Prostate gland (tissue), 2 donors: ENCODE measurements at places on chromosomes 11 and 22. TPM values are rescaled to one million over a fixed set of nuclear protein-coding genes. Genes with fewer than 3 reads are reported as not detected.

DNA sequence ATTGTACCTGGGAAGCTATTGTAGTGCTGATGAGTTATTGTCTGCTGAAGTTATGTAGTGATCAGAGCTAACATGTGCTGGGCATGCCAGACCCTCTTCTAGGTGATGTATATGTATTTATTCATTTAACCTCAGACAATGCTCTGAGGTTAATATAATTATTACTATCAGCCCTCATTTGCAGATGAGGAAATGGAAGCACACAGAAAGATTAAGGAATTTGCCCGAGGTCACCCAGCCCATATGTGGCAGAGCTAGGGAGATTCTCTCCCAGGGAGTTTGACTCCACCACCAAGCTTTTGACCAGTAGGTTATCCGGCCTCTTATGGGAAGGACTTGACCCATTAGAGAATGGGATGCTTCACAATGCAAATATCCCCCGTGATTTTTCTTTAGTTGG, 114.2 kb upstream of the NAV2 start:
- no peak for DNase-seq

DNA sequence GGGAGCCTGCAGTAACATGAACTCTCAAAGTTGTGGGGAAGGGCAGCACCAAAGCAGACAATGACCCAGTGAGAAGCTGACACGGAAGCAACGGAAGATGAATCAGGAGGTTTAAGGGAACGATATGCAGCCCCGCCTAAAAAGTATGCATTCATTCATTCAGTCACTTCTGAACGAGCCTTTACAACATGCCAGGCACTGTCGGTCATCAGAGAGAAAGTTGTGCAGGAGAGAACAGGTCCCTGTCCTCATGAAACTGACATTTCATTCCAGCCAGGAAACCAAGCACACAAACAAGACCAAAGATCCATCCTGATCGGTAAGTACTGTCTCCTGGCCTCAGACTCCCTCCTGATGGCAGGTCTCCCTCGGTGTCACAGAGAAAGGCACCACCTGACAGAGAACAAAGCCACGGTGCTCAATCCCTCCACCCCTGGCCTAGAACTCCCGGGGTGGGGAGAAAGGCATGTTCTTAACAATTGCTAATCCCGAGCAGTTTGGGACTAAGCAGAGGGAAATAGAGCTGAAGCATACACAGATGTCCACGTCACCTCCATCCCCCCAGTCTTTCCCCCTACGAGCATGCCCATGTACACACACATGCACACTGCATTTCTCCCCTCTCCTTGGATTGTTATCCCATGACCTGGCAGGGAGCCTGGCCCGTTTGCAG, 49.3 kb downstream of the LRFN4 start:
- DNase-seq, result no peak

The CAT gene
- total RNA-seq, result 167 TPM

DNA sequence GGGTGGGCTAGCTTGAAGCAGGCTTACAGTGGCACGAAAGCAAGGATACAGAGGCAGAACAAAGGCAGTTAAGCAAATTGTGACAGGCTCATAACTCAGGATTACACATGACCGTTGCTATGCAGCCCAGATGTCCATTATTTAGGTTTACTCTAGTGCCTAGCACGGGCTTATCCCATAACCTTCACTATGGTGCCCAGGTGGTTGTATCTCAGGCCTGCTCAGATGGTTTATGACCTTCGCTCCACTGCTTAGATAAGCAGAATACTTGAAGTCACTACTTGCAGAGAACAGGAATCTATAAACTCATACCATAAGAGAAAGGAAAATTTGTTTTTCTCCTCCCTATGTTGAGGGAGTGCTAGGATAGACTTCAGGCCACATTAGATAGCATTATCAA, 9.0 kb downstream of the OR6M1 start:
- DNase-seq, result no peak

DNA sequence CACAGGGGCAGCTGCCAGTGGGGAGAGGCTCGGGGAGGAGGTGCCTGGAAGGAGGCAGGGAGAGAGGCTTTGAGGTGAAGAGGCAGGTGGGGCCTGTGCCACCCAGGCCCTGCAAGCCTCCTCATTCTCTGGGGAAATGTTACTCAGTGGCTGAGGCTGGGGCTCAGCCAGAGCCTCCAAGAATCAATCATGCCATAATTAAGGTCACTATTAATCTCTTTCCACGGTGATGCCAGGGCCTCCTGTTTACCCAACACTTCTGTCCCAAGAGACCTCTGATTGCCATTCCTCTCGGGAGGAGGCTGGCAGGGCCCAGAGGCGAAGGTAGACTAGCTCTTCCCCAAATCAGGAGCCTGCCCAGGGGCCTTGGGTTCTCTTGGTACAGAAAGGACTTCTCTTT, 38.4 kb downstream of the GDPD5 start:
- no peak for DNase-seq

The TMEM135 gene
- 42.1 TPM for total RNA-seq

DNA sequence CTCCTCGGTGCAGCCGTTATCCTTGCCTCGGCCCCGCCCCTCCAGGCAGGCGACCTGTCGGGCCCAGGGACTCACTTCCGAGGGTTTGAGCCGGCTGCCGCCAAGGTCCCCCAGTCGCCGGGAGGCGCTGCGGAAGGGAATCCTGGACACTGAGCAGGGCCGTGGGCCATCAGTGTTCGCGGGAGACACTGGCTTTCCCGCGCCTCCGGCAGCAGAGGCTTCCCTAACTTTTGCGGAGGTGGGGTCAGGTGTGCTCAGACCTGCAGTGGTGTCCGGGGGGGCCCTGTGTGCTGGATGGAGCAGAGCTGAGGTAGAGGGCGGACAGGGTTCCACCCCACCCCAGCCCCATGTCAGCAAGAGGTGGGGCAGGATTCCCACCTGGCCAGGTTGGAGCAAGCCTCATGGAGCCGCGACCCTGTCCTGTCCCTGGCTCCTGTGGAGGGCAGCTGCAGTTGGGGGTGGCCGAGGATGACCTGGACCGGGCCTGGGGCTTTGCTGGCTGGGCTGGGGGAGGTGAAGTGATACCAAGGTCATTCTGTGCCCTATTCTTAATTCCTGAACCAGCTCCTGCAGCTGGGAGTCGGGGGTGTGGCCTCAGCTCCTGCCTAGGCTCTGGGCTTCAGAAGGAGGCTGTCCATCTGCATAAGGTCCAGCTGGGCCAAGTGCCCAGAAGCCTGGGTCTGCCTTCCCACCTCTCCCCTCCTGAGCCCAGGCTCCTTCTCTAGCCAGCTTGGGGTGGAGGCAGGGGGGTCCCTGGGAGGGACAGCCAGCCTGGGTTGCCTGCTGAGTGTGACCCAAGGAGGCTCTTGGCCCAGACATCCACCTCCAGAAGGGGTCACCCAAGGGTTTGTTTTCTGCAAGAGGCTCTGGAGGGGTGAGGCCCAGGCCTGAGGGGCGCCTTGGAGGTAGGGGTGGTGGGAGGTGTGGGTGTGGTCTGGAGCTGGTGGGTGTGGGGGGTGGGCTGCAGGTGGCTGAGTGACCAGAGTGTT, 8.4 kb downstream of the TSPAN4 start:
- DNase-seq, result no peak
